ENCODE measurements at places on chromosomes 12 and 14. TPM values are rescaled to one million over a fixed set of nuclear protein-coding genes. Genes with fewer than 3 reads are reported as not detected.
A peak's percentile ranks its signal among the peaks of the same experiment; 100 is the strongest.

DNA sequence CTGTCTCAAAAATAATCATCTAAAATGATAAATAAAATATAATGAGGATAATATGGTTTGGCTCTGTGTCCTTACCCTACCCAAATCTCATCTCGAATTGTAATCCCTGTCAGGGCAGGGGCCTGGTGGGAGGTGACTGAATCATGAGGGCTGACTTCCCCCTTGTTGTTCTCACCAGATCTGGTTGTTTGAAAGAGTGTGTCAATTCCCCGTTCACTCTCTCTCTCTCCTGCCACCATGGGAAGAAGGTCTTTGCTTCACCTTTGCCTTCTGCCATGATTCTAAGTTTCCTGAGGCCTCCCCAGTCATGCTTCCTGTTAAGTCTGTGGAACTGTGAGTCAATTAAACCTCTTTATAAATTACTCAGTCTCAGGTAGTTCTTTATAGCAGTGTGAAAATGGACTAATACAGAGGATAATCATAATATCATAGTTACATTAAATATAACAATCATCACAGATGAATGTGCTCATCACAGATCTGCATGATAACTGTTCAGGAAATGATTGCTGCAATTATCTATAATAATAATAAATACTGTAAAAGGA is 12.6 kb downstream of the EFCAB11 start:
- no peak for DNase-seq

GRCh38 chr14:49893309-49894213 is 679 bp downstream of the ARF6 start:
- peak; percentile 92 for DNase-seq

DNA sequence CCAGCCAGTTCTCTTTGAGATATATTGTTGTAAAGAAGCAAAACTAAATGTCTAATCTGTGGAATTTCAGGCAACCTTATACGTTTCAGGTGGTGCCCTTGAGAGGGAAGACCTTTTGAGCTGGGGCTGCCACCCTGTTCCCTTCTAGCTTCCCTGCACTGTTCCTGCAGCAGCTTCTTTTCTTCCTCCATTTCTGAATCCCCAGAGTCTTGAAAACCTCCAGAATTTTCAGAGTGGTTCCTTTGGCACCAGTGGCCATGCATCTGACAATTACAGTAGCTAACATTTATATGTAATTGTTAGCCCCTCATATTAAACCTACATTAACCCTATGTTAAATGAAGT is 271.3 kb downstream of the ZFP36L1 start:
- peak; percentile 25 for DNase-seq

- no peak for DNase-seq
Measured at GRCh38 chr12:69527506-69528272, 57.5 kb downstream of the FRS2 start.

The ADAM20 gene
- 1.2 TPM for total RNA-seq

The SERPINA12 gene
- not detected for total RNA-seq

DNA sequence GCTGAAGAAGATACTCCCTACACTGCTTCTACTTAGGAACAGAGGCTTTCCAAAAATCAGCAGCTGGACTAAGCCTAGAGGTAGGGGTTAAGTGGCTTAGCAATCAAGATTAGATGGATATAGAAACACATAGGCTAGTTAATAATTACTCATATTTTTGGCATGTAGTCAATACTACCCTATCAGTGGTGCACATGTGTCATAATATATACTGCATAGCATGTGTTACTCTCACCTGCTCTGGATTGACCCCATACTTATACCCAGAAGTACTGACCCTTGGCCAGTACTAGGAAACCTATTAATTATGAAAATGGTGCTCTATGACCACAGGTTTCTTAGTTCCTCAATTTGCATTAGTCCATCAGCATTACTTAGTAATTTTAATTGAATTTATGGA is 528.4 kb upstream of the LMO3 start:
- DNase-seq = no peak

The PLEKHG3 gene
- total RNA-seq = 127 TPM

The FBLN5 gene
- 99.0 TPM for total RNA-seq

GRCh38 chr12:71871116-71871515 is 31.6 kb downstream of the TBC1D15 start:
- no peak for DNase-seq

GRCh38 chr12:62917926-62918325 is 17.0 kb downstream of the PPM1H start:
- DNase-seq = no peak

GRCh38 chr12:108605000-108605689 is 7.3 kb upstream of the TMEM119 start:
- no peak for DNase-seq
